Activated CD8-positive, alpha-beta memory T cell treated with anti-CD3 and anti-CD28 coated beads, Interleukin-2, amount 10 ng/mL, durations not matched to agents 7 days and 5 days (primary cell): ENCODE measurements at places on chromosomes 11 and 22.
A peak's percentile ranks its signal among the peaks of the same experiment; 100 is the strongest.

DNA sequence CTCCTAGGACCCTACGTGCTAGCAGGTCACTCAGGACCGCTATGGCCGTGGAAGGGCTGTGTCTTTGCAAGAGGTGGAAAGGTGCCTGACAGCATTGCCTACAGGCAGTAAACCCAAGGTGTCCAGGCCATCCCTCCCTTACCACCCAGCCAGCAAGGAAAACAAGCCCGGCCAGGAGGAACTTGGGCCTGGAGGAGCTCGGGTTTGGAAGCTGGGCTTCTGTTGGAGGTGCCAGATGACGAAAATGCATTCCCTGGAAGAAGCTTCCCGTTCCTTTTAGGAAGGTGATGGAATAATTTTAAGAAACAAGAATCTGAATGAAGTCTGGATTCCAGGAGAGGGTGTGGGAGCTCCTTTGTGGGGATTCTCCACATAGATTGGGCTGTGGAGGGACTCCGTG lies 23.6 kb downstream of the FBLN1 start:
- no peak for DNase-seq

- peak; percentile 39 for DNase-seq
Measured at GRCh38 chr11:45795379-45795778, 9.6 kb upstream of the SLC35C1 start.

DNA sequence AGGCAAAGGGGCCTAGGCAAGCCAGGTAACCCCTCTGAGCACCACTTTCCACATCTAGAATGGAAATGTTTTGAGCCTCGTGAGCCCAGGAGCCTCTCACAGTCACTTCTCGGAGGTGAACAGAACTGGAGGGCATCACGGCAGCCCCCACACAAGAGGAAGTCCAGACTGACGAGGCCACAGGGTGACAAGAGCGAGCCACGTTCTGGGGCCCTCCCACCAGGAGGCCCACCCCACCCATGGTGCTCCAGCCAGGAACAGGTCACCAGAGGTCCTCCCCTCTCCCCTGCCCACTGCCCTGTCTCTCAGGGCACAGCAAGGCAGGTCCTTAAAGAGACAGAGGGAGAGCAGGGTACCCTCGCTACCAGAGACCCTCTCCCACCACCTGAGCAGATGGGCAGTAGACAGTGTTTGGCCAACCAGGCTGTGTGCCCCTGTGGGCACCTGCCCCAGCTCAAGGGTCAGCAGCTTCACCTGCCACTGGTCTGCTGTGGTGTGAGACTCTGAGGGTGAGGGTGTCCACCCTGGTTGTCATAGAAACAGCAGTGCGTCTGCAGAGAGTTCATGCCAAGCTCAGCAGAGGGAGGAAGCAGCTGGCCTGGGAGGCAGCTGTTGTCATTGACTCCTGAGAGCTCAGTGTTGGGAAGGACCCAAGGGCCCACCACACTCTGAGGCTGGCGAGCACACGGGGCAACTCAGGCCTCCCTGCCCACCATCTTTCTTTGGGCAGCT lies 31.4 kb downstream of the RSPH14 start:
- no peak for DNase-seq

DNA sequence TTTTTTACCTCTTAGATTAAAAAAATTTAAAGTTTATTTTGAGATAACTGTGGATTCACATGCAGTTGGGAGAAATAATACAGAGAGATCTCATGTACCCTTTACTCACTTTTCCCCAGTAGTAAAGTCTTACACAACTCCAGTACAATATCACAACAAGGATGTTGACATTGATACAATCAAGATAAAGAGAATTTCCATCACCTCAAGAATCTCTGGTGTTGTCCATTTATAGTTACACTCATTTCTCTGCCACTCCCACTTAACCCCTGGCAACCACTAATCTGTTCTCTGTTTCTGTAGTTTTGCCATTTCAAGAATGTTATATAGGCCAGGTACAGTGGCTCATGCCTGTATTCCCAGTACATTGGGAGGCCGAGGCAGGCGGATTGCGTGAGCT lies 10.5 kb upstream of the ZBED5 start:
- no peak for DNase-seq

DNA sequence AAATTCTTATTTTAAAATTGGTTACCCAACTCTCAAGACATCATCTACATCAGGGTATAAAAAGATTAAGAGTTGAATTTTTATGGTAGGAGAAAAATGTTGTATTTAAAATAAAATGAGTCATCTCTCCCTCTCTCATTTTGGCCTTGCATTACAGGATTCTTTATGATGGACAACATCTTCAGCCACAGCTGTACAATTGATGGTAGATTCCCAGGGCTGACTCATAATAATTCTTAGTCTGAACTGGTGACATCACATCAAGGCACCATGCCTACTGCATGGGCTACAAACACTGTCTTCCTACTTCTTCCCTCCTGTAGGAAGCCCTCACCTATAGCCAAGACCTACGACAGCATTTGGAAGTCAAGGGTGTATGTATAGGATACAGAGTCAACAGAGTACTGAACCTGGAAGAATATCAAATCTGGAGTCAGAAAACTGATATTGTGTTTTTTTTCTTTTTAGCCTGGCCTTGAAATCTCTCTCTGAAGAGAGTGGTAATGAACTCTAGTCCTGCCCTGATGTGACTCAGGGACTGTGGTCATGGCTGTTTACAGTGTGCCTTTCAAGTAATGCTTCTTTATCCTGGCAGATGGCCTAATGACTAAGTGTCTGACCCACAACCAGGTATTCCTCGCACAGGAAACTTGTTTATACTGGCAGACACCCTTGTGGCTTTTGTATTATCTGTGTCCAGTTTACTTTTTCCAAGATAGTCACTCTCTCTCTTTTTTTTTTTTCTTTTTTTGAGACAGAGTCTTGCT lies 32.5 kb downstream of the MRGPRX2 start:
- DNase-seq: no peak

- DNase-seq: no peak
Measured at GRCh38 chr11:78081583-78081982, 1.9 kb upstream of the NDUFC2 start.

DNA sequence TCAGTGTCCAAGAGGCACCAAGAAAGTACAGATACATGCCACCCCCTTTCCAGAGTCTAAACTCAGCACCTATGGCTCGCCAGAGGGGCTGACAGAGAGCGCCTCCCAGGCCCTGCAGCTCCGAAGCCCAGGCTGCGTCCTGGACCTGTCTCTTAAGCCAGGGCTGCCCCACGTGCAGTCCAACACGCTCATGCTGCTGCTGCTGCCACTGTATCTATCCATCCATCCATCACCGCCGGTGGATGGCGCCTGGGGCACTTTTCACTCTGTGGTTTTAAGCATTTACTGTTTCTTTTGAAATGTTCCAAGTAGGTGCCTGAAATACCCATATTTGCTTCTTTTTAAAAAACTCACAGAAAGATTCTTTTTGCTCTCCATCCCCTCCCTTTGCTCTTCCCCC lies 41.8 kb downstream of the MACROD1 start:
- no peak for DNase-seq

DNA sequence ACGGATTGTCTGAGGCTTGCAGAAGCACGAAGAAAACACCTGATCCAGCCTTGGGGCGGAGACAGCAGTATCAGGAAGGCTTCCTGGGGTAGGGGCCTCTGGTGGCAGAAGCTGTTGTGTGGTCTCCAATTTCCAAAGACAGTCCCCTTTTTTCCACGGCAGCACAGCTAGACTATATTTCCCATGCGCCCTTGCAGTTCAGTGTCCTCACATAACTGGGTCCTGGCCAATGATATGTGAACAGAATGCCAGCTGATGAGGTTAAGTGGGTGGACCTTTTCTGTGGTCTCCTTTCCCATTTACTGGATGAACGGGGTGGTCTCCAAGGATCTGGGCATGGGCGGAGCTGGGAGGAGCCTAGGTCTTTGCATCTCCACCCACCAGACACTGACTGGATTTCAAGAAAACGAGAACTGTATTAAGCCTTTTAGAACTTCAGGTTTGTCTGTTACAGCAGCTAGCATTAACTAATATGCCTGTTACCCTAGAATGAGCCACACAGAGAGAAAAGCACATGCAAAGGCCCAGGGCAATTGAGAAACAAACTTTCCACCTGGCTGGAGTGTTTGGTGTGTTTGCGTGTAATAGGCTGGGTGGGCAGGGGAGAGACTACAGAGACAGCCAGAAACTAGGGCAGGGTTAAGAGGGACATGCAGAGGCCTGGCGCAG lies 6.2 kb downstream of the GAL3ST1 start:
- DNase-seq: no peak

- DNase-seq: peak; percentile 69
Measured at GRCh38 chr11:44893846-44894617, 56.7 kb downstream of the TP53I11 start.

DNA sequence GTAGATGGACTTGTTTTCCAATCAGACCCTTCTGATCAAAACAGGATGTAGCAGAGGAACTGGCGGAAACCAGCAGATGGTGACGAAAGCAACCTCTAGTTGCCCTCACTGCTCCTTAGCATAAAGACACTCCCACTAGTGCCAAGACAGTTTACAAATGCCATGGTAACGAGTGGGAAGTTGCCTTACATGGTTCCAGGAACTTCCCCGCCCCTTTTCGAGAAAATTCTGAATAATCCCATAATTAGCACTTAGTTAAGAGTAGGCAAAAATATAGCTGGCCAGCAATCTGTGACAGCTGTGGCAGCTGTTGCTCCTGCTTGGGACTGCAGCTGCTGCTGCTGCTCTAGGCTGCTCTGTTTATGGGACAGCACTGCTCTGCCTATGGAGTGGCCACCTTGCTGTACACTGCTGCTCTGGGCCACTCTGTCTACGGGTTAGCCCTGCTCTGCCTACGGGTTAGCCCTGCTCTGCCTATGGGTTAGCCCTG lies 33.4 kb upstream of the SORL1 start:
- DNase-seq: peak; percentile 68

GRCh38 chr22:17833489-17833888 lies 59.2 kb upstream of the BID start:
- no peak for DNase-seq

- DNase-seq: no peak
Measured at GRCh38 chr11:91563176-91563575, 661.4 kb upstream of the FAT3 start.

DNA sequence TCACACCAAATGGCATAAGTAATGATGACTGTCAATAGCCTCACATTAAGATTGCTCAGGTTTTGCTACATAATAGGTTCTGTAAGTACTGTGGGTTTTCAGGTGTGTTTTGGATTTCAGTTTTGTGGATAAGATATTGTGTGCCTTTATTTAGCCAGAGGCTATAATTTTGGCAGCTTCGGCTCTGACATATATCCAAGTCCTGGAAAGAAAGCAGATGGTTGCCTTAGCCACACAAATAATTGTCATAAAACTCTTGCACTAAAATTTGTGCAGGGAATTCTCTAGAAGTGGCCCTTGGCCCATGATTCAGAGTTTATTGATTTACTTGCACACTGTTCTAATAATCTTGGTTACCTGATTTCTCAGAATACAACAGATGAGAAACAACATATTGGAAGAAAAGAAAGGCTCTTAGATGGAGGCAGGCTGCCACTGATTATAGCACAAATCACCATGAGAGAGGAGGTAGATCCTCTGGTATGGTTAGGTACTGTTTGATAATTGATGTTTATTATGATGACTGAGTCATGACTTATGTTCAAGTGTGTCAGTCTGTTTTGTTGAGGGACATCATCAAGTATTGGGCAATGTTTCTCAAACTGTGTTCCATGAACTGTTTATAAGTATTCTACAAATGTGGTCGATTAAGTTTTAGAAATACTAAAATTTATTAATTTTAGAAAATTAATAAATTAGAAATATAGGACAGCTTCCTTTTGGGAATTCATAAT lies 9.6 kb downstream of the REXO2 start:
- DNase-seq: no peak

DNA sequence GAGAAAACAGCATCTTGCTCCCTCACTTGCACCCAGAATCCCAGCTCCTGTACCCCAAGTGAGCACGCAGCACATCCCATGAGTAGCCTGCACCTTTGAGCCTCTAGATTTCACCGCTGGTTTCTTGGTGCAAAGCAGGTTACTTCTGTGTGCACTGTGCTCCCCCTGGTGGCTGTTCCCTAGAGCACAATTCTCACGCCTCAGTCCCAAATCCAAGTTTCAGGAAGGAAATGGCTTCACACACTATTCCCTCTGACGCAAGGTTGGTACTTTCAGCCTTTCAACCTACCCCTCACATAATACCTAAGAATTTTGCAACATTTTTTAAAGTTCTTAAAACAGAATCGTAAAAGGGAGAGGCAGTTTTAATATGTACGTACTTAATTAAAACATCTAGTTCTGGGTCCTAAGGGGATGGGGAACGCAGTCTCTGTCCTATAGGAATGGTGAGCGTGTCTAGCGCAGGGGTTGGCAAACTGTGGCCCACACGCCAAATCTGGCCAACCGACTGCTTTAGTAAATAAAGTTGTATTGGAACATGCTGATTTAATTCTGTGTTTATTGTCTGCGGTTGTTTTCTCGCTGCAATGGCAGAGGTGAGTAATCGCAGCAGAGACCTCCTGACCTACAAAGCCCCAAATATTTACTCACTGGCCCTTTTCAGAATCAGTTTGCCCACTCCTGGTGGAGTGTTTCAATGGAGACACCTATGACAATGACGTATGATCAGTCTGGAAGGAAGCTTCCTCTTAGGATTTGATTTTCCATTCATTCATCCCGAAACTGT lies 27.5 kb downstream of the DHCR7 start:
- no peak for DNase-seq
